ENCODE measurements at places on chromosomes 4 and X.

- DNase-seq, result no peak
These were observed 121.9 kb upstream of the DMD start for GRCh38 chrX:33333271-33333670.

GRCh38 chr4:7365462-7366179 is 69.1 kb downstream of the PSAPL1 start:
- no peak for DNase-seq

- DNase-seq, result no peak
These were observed 119.0 kb downstream of the REELD1 start for GRCh38 chr4:146333187-146333894.

DNA sequence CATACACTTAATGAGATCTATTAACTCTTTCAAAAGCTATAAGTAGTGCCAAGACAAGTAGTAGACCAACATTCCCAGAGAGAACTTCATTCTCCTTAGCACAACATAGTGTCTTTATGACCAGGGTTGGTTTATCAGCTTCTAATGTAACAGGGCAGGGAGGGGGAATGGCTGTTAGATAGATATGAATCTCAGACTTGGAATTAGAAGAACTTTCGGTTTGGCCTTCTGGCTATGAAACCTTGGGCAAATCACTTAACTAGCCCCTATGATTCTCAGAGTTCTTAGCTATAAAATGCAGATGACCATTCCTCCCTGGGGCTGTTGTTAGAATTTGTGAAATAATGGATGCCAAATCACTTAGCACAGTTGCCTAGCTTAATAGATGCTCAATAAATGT is 132.2 kb downstream of the SLC10A7 start:
- no peak for DNase-seq

DNA sequence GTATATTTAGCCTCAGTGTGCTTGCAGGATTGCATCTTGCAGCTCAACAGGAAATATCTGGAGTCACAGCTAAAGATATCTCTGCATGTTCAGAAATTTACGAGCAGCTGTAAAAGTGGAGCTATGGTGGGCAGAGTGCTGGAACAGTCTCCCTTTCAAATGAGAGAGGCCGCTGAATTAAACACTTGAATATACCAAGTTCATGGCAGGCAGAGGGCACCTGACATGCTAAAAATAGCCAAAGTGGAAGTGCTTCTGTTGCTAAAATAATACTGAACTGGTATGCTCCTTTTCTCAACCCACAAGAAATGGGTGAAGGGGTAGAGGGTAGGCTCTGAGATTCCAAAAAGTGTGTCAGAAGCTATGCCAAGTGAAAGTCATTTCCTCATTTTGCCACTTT is 98.1 kb downstream of the MGST2 start:
- no peak for DNase-seq

GRCh38 chr4:109368661-109369060 is 65.0 kb upstream of the SEC24B start:
- DNase-seq, result no peak

GRCh38 chrX:72609313-72609712 is 36.7 kb upstream of the HDAC8 start:
- DNase-seq, result no peak

DNA sequence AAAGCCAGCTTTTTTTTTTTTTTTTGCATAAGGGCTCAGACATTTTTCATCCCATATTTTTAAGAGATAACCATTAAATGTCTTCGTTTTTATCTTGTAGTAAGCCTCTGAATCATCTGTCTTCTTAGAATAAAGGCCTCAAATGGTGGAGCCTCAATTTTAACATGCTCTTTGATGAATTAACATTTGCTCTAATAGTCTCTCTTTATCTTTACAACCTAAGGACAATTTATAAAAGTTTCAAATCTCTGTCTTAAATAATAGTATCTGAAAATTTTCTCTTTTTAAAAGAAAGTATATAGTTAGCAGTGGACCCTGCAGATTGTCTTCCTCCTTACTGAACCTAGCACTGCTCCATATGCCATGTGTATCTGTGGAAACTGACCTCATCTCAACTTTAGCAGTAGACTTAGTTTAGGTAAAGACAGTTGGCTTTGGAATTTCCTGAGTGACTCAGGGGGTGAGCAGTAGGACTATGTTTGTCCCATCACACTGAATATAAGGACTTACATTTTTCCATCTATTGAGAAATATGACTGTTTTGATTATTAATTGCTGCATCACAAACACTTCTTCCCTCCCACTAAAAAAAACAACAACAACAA is 1658.0 kb downstream of the STIM2 start:
- no peak for DNase-seq

- DNase-seq, result no peak
These were observed 76.4 kb downstream of the RAPGEF2 start for GRCh38 chr4:159178979-159179969.

- no peak for DNase-seq
These were observed 42.4 kb downstream of the KDM6A start for GRCh38 chrX:44915361-44915868.

- no peak for DNase-seq
These were observed 8.8 kb upstream of the PIGA start for GRCh38 chrX:15344106-15344505.

DNA sequence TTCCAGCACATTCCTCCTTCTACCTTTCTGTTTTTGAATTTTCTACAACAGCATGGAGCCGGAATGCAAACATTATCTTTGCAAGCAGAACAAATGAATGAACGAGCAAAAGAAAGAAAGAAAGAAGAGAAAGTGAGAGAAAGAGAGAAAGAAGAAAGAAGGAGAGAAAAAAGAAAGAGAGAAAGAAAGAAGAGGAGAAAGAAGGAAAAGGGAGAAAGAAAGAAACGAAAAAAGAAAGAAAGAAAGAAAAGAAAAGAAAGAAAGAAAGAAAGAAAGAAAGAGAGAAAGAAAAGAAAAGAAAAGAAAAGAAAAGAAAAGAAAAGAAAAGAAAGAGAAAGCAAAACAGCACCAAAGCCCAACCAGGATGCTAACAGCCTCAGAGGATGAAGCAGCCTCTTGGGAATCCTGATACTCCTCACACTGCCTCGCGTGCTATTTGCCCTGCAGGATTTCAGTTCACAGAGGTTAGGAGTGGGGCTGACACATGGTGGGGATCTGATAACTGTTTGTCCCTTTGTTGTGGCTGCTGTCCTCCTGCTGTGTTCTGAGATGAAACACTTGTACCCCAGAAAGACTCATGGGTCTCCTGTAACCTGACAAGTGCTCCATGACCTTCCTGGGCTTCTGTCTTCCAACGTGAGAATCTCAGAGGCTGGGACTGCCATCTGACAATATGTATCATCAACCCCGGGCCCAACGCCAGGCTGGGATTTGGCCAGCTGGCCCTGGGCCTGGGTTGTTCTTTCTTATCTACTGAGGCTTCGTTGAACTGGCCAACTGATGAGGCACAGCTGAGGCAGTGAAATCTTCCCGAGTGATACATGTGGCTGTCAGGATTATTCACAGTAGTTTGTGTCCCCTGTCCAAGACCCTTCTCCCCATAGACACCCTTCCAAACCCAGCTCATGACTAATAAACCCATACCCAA is 61.0 kb downstream of the SEPSECS start:
- DNase-seq, result no peak

GRCh38 chr4:8041172-8041571 is 101.5 kb upstream of the AFAP1 start:
- no peak for DNase-seq

DNA sequence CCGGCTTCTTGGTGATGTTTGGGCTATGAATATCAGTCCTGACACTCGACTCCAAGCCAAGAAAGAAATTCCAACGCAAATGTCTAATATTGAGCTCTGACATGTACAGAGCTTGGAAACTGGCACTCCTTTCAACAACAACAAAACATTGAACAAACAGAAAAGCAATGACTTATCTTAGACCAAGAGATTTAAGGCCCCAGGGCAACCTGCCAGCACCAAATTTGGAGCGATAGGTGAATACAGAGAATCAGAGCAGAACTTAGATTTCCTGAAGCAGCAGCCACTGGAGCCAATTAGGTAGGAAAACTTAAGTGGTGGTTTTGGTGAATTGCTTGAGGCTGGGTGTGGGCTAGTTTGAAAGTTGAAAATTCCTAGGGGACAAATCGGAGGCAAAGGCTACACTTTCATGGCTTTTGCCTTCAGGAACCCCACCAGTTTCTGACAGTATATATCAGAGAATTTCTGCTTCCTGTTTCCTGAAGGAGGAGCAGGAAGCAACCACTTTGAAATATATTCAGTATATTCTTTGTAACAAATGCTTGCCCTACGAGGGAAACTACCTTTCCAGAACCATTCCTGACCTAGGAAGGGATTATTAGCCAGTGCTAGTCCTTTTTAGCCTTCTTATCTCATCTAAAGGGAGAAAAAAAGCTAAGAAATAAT is 10.1 kb upstream of the FMR1 start:
- no peak for DNase-seq

DNA sequence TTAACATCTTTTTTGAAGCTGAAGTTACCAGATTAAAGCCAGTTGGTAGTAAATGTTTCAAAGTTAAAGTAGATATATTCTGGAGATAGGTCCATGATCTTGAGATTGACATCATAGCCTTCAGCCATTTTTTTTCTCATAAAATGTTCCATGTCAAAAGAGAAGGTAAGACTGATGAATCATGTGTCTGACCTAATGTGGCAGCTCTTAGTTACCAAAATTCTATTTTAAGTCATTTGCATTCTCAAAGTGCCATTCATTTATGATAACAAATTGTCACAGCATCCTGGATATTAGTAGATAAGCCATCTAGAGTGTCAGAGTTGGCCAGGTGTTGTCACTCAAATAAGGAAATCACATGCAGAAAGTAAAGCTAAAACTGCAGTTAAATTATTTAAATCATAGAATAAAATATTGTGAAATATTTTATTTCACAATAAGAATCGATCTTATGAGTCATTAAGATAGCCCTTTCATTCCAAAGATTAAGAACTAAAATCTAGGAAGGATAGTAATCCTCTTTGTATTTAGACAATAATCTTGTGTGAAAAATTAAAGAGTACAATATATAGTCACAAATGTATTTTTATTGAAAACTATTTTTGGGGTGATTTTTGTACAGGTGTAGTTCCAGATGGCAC is 65.7 kb upstream of the ADAD1 start:
- no peak for DNase-seq

GRCh38 chrX:101136235-101136634 is 38.2 kb downstream of the CENPI start:
- no peak for DNase-seq

GRCh38 chr4:54187148-54187547 is 41.9 kb upstream of the PDGFRA start:
- no peak for DNase-seq

DNA sequence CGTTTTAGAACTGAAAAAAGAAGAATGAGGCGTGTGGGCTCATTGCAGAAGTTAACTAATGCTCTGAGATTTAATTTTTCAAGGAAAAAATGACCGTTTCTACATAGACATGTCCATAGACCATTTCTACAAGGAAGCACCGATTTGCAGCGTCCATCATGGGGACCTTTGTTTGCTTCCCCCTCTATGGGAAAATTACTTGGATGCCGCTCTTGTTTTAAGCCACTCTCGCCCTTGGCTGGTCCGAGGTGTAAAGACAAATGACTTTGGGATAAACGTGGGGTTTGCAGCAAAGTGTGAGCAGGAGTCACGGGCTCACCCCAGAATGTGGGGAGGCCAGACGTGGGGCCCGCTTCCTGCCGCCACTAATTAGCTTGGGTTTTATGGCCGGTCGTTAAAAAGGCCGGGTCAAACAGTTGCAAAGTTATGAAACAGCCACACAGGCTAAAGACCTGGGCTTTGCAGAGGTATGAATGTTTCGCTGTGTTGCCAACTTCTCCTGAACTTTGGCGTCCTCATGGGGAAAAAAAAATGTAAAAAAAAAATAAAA is 235.9 kb downstream of the SHOX start:
- no peak for DNase-seq

GRCh38 chr4:176761872-176762271 is 30.9 kb downstream of the VEGFC start:
- no peak for DNase-seq

DNA sequence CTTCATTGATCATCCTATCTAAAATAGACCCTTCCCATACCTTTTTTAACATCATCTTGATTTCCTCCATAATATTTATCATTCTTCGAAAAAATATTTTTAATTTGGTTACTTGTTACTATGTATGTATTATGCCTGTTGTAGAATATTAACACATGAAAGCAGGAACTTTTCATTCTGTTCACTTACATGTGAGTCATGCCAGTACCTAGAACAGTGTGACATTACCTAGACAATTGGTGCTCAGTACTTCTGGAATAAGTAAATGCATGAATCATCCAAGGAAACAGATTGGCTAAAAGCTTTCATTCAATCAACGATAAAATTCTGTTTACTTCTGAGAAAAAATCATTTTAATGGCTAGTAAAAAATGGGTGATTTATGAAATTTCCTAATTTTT is 76.4 kb downstream of the CXXC4 start:
- no peak for DNase-seq

GRCh38 chr4:89754531-89754930 is 82.4 kb downstream of the SNCA start:
- no peak for DNase-seq

DNA sequence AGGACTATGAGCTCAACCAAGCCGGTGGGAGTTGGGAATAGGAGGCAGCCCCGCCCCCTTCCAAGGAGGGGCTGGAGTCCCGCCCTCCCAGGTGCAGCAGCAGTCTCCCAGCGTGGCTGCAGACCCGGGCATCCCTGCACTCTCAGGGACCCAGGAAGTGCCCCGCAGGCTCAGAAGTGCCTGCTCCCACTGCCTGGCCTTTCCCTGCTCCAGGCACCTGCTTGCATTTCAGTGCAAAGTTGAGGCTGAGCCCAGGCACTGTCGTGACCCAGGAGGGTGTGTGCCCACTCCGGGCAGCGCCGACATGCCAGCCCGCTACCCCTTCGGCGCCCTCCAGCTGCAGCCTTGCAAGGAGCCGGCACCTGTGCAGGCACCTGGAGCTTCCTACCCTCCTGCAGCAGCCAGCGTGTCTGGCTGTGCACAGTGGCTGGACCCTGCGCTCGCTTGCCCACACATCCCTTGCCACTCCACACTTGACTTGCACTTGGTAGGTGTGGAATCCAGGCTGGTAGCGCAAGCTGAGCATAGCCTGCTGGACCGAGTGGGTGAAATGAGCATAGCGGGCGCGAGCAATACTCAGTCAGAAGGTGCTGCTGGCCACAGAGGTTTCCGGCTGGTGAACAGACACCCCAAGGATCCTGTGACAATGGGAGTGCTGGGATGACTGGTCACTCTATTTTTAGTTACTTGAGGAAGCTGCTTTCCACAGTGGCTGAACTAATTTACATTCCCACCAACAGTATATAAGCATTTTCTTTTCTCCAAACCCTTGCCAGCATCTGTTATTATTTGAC is 236.3 kb downstream of the PCDH10 start:
- DNase-seq, result no peak

DNA sequence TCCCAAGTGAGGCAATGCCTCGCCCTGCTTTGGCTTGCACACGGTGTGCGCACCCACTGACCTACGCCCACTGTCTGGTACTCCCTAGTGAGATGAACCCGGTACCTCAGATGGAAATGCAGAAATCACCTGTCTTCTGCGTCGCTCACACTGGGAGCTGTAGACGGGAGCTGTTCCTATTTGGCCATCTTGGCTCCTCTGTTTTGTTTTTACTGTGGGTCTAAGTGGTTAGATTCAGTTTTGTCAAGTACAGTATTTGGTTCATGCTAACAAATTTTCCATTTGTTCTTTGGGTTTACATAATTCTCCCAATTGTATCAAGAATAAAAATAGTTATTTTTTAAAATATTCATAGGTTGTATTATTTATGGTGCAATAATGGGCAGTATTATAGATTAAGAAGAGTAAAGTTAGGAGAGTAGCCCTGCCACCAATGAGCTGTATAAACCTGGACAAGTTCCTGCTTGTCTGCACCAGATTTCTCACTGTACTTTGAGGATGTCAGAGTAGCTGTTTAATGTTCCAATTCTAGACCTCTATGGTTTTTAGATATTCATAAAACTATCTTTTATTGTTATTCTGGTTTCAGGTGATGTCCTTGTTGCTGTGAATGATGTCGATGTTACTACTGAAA is 23.4 kb downstream of the INTU start:
- no peak for DNase-seq
